Effector memory CD8-positive, alpha-beta T cell (primary cell): ENCODE measurements at places on chromosomes 4 and X.

- no peaks in the 10 kb centered on the region for H3K36me3 ChIP-seq
- no peaks in the 10 kb centered on the region for H3K27me3 ChIP-seq
- no peak for DNase-seq
Observed at GRCh38 chr4:52962721-52963120, 100.6 kb downstream of the RASL11B start.

GRCh38 chrX:21885568-21885967, 29.8 kb downstream of the YY2 start:
- no peak overlapping the region for H3K4me3 ChIP-seq
- peaks cover 7% of the 10 kb centered on the region for H3K36me3 ChIP-seq
- no peaks in the 10 kb centered on the region for H3K27me3 ChIP-seq
- DNase-seq, result no peak
- H3K4me1 ChIP-seq, result no peaks in the 10 kb centered on the region

DNA sequence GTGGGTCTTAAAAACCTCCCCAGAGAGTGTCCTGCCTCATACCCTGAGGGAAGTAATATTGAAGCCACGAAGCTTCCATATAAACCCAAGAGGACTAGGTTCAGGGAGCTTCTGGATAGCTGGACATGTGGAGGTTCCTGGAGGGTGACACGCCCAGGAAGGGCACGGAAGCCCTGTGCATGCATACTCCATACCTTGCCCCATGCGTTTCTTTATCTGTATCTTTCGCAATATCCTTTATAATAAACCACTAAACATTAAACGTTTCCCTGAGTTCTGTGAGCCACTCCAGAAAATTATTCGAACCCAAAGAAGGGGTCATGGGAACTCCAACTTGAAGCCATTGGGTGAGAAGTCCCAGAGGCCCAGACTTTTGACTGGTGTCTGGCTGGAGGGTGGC, 45.7 kb upstream of the HPF1 start:
- no peak overlapping the region for H3K4me3 ChIP-seq
- no peaks in the 10 kb centered on the region for H3K36me3 ChIP-seq
- H3K4me1 ChIP-seq, result no peaks in the 10 kb centered on the region
- H3K27ac ChIP-seq, result no peak overlapping the region
- DNase-seq, result no peak

GRCh38 chr4:181971411-181971810, 271.8 kb upstream of the TENM3 start:
- peak overlapping the region; percentile 17 for H3K27ac ChIP-seq
- H3K4me3 ChIP-seq, result peak overlapping the region; percentile 34
- H3K27me3 ChIP-seq, result no peaks in the 10 kb centered on the region

DNA sequence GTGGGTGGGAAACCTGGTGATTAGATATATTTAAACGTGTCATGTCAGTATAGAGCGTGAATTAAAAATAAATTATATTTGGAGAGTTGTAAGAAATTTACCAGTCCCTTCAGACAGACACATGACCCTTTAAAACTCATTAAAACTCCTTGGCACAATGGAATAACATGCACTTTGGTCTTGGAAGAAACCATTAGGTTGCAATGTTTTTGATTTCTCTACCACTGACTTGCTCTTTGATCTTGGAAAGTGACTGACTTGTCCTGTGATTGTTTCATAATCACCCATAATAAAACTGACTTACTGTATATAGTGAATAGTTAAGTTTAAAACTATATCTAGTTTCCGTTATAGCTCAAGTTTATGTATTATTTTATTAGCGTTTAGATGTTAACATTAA, 35.8 kb downstream of the FHL1 start:
- H3K4me3 ChIP-seq, result no peak overlapping the region
- H3K4me1 ChIP-seq, result no peaks in the 10 kb centered on the region
- no peak for DNase-seq
- H3K27ac ChIP-seq, result no peak overlapping the region

- H3K36me3 ChIP-seq, result peaks cover 3% of the 10 kb centered on the region
- H3K4me3 ChIP-seq, result no peak overlapping the region
- H3K4me1 ChIP-seq, result no peaks in the 10 kb centered on the region
- H3K27ac ChIP-seq, result no peak overlapping the region
- DNase-seq, result no peak
Observed at GRCh38 chr4:108152980-108153379, 15.8 kb downstream of the LEF1 start.

DNA sequence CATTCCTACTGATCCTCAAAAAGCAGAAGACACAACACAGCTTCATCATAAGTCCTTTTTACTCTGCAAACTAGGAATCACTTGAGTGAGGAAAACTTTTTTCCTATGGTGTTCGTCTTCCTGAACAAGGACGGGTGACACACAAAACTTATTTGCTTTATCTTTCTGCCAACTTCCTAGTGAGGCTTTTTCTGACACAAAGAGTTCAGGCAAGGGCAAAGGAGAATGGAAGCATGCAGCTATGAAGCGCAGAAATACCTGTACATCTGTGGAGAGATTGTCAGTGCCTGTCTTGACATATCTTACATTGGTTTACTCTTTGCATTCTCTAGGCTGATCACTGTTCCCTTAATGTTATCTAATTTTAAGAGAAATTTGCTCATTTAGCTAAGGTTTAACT, 548.0 kb upstream of the IGFBP7 start:
- no peaks in the 10 kb centered on the region for H3K27me3 ChIP-seq
- no peak overlapping the region for H3K4me3 ChIP-seq
- H3K27ac ChIP-seq, result no peak overlapping the region
- DNase-seq, result no peak

GRCh38 chrX:104668550-104668949, 102.6 kb downstream of the IL1RAPL2 start:
- H3K27me3 ChIP-seq, result no peaks in the 10 kb centered on the region
- H3K4me1 ChIP-seq, result no peaks in the 10 kb centered on the region
- DNase-seq, result no peak
- H3K27ac ChIP-seq, result no peak overlapping the region
- no peak overlapping the region for H3K4me3 ChIP-seq

DNA sequence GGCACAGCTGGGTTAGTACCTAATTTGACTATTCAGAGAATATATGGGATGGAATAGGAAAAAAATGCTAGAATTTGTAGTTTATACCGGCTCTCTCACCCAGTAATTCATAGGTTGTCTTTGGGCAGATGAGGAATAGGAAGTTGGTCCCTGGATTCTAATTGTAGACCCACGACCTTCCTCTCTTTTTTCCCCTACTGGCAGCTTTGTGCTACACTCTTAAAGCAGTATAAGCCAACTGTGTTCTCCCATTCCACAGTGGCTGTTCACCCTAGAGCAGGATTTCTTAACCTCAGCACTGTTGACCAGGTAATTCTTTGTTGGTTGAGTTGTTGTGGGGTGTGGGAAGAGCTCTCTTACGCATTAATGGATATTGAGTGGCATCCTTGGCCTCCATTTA, 92.9 kb downstream of the FNIP2 start:
- H3K4me1 ChIP-seq, result no peaks in the 10 kb centered on the region
- DNase-seq, result no peak
- H3K27me3 ChIP-seq, result no peaks in the 10 kb centered on the region
- H3K36me3 ChIP-seq, result peaks cover 4% of the 10 kb centered on the region
- peak overlapping the region; percentile 25 for H3K4me3 ChIP-seq

- H3K4me3 ChIP-seq, result peak within 1 kb of the TSS; percentile 68
- peaks cover 58% of the 10 kb centered on the region for H3K27me3 ChIP-seq
- no peaks in the 10 kb centered on the region for H3K4me1 ChIP-seq
- H3K36me3 ChIP-seq, result no peaks in the 10 kb centered on the region
- no peak for DNase-seq
Observed at GRCh38 chr4:38867478-38868058, at the start of gene FAM114A1. Gene FAM114A1 (plus strand): TSS chr4:38867806. CDS start chr4:38878079, 10,273 bp downstream.

- H3K27ac ChIP-seq, result peak overlapping the region; percentile 0
- H3K4me3 ChIP-seq, result no peak overlapping the region
- no peak for DNase-seq
- H3K4me1 ChIP-seq, result peaks cover 40% of the 10 kb centered on the region
- H3K27me3 ChIP-seq, result no peaks in the 10 kb centered on the region
Observed at GRCh38 chrX:41863343-41864203, 59.8 kb downstream of the CASK start.

DNA sequence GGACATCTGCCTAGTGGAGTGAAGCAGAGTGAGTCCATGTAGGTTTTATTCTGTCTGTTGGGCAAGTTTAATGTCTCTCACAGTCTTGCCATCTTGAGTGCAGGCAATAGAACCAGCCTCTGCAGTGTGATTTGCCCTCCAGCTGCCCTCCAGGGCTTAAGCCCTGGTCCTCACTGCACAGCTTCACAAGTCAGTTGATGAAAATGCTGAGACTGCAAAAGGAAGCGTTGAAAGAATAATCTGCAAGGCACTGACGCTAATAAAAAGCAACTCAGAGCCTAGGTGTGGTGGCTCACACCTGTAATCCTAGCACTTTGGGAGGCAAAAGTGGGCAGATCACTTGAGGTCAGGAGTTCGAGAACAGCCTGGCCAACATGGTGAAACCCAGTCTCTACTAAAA, 54.1 kb upstream of the PHOX2B start:
- no peak overlapping the region for H3K27ac ChIP-seq
- H3K4me1 ChIP-seq, result no peaks in the 10 kb centered on the region
- H3K27me3 ChIP-seq, result peaks cover 13% of the 10 kb centered on the region
- no peak overlapping the region for H3K4me3 ChIP-seq

DNA sequence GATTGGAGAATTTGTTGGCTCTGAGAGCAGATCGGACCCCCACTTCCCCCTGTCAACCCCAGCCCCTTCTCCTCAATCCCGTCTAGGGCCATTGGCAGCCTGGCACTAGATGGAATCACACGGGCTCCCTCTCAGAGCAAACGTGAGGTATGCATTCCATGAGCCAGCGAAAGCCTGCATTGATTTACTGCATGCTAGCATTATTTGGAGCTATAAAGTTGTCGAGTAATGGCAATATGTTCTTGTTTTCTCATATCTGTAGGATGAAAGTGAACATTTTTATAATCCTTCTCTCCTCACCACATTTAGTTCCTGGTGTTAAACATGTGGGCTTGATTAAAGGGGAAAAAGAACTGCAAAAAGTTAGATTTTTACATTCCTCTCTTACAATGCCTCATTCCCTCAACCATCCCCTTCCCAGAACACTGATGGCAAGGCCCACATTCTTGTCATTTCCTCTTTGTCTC, 159.2 kb downstream of the SPRY1 start:
- H3K27me3 ChIP-seq, result no peaks in the 10 kb centered on the region
- DNase-seq, result no peak
- H3K36me3 ChIP-seq, result no peaks in the 10 kb centered on the region
- H3K27ac ChIP-seq, result no peak overlapping the region
- no peaks in the 10 kb centered on the region for H3K4me1 ChIP-seq

DNA sequence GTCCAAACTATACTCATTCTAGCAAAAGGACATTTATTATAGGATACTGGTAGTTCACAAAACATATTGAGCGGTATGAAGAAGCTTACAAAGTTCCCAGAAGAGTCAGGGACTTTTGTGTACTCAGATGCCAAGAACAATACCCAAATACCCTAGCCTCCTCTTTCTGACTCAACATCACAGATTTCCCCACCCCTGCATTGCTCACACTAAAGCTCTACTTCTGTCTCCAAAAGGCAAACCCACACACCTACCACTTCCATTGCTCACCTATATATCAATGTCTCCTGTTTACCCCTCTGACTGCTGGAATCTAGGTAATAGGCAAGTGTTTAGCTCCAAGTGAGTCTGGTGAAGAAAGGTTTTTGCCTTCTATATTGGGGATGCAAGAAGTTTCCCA, 100.7 kb upstream of the HCCS start:
- H3K27me3 ChIP-seq, result no peaks in the 10 kb centered on the region
- peak overlapping the region; percentile 9 for H3K27ac ChIP-seq
- DNase-seq, result no peak

DNA sequence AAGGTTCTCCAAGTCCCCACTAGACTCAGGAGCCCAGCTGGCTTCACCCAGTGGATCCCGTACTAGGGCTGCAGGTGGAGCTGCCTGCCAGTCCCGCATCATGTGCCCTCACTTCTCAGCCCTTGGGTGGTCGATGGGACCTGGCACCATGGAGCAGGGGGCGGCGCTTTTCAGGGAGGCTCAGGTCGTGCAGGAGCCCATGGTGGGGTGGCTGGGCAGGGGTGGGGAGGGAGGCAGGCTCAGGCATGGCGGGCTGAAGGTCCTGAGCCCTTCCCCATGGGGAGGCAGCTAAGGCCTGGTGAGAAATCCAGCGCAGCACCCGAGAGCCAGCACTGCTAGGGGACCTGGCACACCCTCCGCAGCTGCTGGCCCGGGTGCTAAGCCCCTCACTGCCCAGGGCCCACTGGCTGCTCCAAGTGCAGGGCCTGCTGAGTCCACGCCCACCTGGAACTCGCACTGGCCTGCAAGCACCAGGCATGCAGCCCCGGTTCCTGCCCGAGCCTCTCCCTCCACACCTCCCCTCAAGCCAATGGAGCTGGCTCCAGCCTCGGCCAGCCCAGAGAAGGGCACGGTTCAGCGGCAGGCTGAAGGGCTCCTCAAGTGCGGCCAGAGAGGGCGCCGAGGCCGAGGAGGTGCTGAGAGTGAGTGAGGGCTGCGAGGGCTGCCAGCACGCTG, 72.7 kb upstream of the SLIT2 start:
- no peaks in the 10 kb centered on the region for H3K27me3 ChIP-seq
- DNase-seq, result no peak
- no peak overlapping the region for H3K27ac ChIP-seq

DNA sequence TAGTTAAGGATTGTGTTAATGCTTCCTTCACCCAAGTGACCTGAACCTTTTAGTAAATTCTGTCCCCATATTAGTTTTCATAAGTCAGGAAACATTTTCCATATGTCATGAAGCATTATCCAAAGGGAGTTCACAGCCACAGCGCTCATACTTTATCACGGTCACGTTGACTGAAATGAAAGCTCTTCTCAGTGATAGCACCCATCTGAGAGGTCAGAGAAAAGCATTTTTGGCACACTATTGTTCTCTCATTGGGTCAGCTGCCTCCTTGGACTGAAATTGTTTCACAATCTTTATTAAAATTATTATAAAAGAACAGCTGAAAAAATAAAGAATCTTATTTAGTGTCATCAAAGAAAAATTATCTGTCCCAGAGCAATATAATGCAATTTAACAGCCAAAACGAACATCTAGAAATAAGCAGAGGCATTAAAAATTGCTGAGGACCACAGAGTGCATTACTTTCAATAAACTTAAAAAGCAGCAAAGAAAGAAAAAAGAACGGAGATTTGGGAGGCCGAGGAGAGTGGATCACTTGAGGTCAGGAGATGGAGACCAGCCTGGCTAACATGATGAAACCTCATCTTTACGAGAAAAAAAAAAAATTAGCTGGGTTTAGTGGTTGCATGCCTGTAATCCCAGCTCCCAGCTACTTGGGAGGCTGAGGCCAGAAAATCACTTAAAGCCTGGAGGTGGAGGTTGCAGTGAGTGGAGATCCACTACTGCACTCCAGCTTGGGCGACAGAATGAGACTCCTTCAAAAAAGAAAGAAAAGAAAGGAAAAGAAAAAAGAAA, 680.8 kb upstream of the FAM241A start:
- no peak overlapping the region for H3K27ac ChIP-seq
- DNase-seq, result no peak
- no peak overlapping the region for H3K4me3 ChIP-seq
- no peaks in the 10 kb centered on the region for H3K27me3 ChIP-seq
- H3K4me1 ChIP-seq, result no peaks in the 10 kb centered on the region

- H3K36me3 ChIP-seq, result no peaks in the 10 kb centered on the region
- no peak for DNase-seq
- no peak overlapping the region for H3K4me3 ChIP-seq
- H3K4me1 ChIP-seq, result no peaks in the 10 kb centered on the region
Observed at GRCh38 chrX:22110729-22111494, 78.8 kb downstream of the PHEX start.

- H3K27ac ChIP-seq, result no peak overlapping the region
- no peak overlapping the region for H3K4me3 ChIP-seq
- no peaks in the 10 kb centered on the region for H3K36me3 ChIP-seq
- DNase-seq, result no peak
Observed at GRCh38 chrX:132433001-132433400, 55.8 kb downstream of the MBNL3 start.
